ENCODE measurements at places on chromosomes 12 and 14. TPM values are rescaled to one million over a fixed set of nuclear protein-coding genes. Genes with fewer than 3 reads are reported as not detected.

The RERG gene
- 6.4 TPM for polyA plus RNA-seq

DNA sequence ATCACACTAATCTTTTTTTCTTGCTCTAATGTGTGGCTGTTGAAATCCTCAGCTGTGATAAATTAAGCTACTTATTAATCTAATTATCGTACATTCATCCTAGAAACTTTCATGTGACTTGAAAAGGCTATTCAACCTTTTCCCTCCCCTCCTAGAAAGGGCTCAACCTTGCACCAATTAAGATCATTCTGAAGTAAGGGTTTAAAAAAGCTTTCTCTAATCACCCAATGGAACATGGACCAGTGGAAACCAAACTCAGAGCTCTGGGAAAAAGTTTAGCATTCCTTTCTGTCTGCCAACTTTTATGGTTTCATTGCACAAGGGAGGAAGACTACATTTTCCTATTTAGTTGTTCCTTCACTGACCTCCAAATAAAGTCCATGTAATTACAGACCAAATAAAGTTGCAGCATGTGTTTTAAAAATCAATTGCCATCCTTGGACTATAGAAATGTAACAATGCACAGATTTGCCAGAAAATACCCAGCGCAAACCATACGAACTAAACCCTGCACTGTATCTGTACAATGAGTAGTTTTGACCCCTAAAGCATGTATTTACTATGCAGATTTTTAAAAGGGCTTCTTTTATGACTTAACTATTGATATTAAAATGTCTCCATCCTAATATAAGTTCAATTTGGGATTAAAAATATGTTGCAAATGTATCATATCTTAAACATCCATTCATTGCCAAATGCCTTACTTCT, 142.6 kb upstream of the OTX2 start:
- H3K4me3 ChIP-seq, result no peak overlapping the region
- no peak for DNase-seq
- H3K4me1 ChIP-seq, result no peaks in the 10 kb centered on the region
- H3K27ac ChIP-seq, result no peak overlapping the region

DNA sequence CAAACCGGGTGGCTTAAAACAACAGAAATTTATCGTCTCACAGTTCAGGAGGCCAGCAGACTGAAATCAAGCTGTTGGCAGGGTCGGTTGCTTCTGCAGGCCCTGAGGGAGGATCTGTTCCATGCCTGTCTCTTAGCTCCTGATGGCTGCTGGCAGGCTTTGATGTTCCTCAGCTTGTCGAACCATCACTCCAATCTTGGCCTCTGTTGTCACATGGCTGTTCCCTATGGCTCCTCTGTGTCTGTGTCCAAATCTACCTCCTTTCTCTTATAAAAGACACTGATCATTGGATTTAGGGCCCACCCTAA, 14.0 kb downstream of the NFATC4 start:
- H3K27ac ChIP-seq, result no peak overlapping the region
- H3K4me3 ChIP-seq, result no peak overlapping the region
- H3K36me3 ChIP-seq, result no peaks in the 10 kb centered on the region
- H3K4me1 ChIP-seq, result no peaks in the 10 kb centered on the region
- H3K27me3 ChIP-seq, result no peaks in the 10 kb centered on the region

DNA sequence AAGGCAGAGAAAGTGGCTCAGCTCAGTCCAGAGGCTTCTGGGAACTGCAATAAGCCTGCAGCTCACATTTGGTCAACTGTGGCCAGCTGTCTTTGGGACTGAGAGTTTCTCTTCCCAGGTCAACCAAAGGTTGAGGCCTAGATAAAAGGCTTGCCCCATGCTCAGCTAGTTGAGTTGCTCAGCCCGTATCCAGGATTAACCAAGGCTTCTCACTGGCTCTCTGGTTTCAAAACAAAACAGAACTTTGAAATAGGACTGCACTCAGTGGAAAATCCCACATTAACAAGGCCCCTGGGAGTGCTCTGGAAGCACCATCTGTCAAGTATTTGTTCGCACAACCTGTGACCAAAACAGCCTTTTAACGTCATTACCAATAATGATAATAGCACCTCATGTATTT, 40.3 kb upstream of the NUAK1 start:
- H3K4me3 ChIP-seq, result no peak overlapping the region
- no peaks in the 10 kb centered on the region for H3K36me3 ChIP-seq
- no peak overlapping the region for H3K27ac ChIP-seq
- no peak for DNase-seq

DNA sequence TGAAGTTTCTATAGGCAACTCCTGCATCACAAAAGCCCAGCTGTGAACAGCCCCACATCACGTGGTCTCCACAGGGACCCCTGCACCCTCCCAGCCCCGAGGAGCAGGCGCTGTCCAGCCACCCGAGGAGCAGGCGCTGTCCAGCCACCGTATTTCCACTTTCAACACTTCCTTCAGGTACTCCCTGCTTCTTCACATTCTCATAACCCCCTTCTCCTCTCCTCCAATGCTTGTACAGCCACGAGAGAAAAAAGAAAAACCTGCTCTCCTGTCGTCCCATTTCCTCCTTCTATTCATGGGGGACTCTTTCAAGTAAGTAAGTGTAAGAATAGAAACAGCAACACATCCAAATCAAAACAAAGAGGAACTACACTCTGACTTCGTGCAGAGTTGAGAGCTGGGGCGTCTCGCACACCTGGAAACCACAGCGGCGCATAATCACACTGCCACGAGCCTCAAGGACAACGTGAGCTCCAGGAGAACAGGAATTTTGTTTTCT, 11.9 kb downstream of the CDC42BPB start:
- H3K27ac ChIP-seq, result no peak overlapping the region
- DNase-seq, result peak; percentile 34
- H3K4me1 ChIP-seq, result peaks cover 3% of the 10 kb centered on the region
- H3K4me3 ChIP-seq, result no peak overlapping the region
- no peaks in the 10 kb centered on the region for H3K36me3 ChIP-seq

GRCh38 chr12:23169696-23170013, 544.7 kb downstream of the ETNK1 start:
- no peak overlapping the region for H3K27ac ChIP-seq
- H3K27me3 ChIP-seq, result no peaks in the 10 kb centered on the region
- DNase-seq, result no peak
- no peak overlapping the region for H3K4me3 ChIP-seq
- H3K4me1 ChIP-seq, result no peaks in the 10 kb centered on the region
- no peaks in the 10 kb centered on the region for H3K36me3 ChIP-seq

DNA sequence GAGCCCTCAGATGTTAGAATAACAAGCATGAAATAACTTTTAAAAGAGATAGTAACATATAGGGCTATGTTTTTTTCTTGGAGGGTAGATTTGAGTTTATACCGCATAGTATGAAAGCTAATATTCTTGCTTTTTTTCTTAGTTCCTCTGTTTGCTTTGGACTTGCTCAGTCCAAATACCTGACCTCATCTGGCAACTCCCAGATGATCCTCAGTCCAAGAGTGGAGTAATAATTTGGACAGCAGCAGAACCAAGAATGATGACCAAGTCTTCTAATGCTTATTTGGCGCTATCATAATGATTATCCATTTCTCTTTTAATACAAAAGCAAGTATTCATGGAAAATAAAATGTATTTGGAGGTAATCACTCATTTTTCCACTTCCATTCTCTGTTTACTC, 45.6 kb downstream of the GUCY2C start:
- no peak overlapping the region for H3K4me3 ChIP-seq
- H3K27me3 ChIP-seq, result no peaks in the 10 kb centered on the region
- no peaks in the 10 kb centered on the region for H3K36me3 ChIP-seq
- no peak for DNase-seq
- no peaks in the 10 kb centered on the region for H3K4me1 ChIP-seq

The PTPRO gene
- 2.7 TPM for polyA plus RNA-seq

- H3K27me3 ChIP-seq, result no peaks in the 10 kb centered on the region
- H3K36me3 ChIP-seq, result no peaks in the 10 kb centered on the region
- no peak overlapping the region for H3K4me3 ChIP-seq
These were observed 160.8 kb upstream of the ALG10B start for GRCh38 chr12:38155526-38156496.

DNA sequence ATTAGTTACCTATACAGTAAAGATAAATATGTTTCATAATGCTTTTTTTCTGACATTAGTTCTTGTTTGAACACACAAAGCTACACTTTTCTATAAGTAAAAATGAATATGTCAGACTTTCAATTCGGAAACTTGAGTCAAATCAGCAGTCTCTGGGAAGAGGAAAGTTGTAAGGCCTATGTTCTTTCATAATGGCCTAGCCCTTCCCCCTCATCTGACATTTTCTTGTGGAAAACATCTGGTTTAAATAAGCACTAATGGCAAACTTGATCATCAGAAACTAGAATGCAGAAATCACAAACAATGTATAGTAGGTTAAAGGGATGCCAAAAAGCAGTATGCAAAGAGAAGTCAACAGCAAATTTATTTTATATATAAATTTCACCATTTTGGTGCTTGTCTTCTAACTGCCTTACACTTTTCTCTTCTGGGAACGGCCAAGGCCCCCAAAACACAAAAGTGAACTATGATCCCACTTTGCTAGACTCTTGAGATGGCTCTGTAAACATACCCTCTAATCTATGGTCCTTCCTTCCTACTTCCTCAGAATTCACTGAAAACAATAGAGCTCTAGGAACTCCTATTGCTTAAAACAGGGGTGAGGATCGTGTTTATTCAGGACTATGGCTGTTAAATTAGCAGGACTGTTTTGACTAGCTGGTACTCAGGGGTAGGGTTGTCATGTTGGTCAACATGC, 444.1 kb downstream of the RAD51B start:
- H3K4me1 ChIP-seq, result peaks cover 67% of the 10 kb centered on the region
- H3K27ac ChIP-seq, result no peak overlapping the region
- no peaks in the 10 kb centered on the region for H3K27me3 ChIP-seq
- H3K36me3 ChIP-seq, result no peaks in the 10 kb centered on the region
- H3K4me3 ChIP-seq, result no peak overlapping the region
- peak; percentile 95 for DNase-seq

GRCh38 chr14:38549564-38549963, 293.7 kb upstream of the CLEC14A start:
- H3K36me3 ChIP-seq, result no peaks in the 10 kb centered on the region
- H3K27me3 ChIP-seq, result no peaks in the 10 kb centered on the region
- H3K27ac ChIP-seq, result no peak overlapping the region
- no peak overlapping the region for H3K4me3 ChIP-seq
- H3K4me1 ChIP-seq, result no peaks in the 10 kb centered on the region

The TAS2R9 gene
- not detected for polyA plus RNA-seq

- no peak for DNase-seq
- H3K27ac ChIP-seq, result no peak overlapping the region
- no peaks in the 10 kb centered on the region for H3K27me3 ChIP-seq
- peaks cover 6% of the 10 kb centered on the region for H3K36me3 ChIP-seq
These were observed 31.5 kb downstream of the HSP90AA1 start for GRCh38 chr14:102055181-102055901.

- no peak overlapping the region for H3K27ac ChIP-seq
- no peaks in the 10 kb centered on the region for H3K4me1 ChIP-seq
- H3K4me3 ChIP-seq, result no peak overlapping the region
- no peak for DNase-seq
- H3K27me3 ChIP-seq, result no peaks in the 10 kb centered on the region
These were observed 773.2 kb upstream of the ALG10B start for GRCh38 chr12:37543131-37543965.

- H3K4me3 ChIP-seq, result no peak overlapping the region
- no peak for DNase-seq
- H3K36me3 ChIP-seq, result no peaks in the 10 kb centered on the region
- no peaks in the 10 kb centered on the region for H3K4me1 ChIP-seq
These were observed 151.0 kb upstream of the NAV3 start for GRCh38 chr12:77679686-77680085.

The KERA gene
- not detected for polyA plus RNA-seq

GRCh38 chr14:104563742-104564615, 15.6 kb upstream of the C14orf180 start:
- peaks cover 4% of the 10 kb centered on the region for H3K27me3 ChIP-seq
- no peaks in the 10 kb centered on the region for H3K4me1 ChIP-seq
- no peaks in the 10 kb centered on the region for H3K36me3 ChIP-seq

- no peak for DNase-seq
- no peaks in the 10 kb centered on the region for H3K36me3 ChIP-seq
- H3K4me1 ChIP-seq, result peaks cover 1% of the 10 kb centered on the region
- H3K4me3 ChIP-seq, result no peak overlapping the region
- no peaks in the 10 kb centered on the region for H3K27me3 ChIP-seq
These were observed 67.4 kb downstream of the PHLDA1 start for GRCh38 chr12:75964150-75964549.

GRCh38 chr12:14878488-14878887, 7.2 kb downstream of the MGP start:
- no peak for DNase-seq
- H3K27me3 ChIP-seq, result no peaks in the 10 kb centered on the region
- no peaks in the 10 kb centered on the region for H3K4me1 ChIP-seq
- H3K36me3 ChIP-seq, result no peaks in the 10 kb centered on the region
- no peak overlapping the region for H3K4me3 ChIP-seq

DNA sequence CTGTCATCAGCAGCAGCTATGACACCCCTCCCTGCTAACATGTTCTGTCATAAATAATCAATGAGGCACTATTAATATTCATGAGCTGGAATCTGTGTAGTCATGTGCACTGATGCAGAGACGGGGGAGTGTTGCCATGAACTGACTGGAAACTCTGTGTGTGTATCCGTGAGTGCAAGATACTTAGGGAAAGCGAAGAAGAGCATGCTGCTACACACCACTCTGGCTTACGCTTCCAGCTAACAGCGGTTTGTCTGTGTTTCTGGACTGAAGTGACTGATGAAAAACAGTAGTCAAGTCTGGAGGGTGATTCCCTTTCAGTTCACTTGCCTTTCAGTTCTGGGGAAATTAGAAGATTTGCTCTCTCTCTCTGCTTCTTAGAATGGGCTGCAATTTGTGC, 249.4 kb downstream of the PDZRN4 start:
- no peak for DNase-seq

- peak overlapping the region; percentile 17 for H3K27ac ChIP-seq
- DNase-seq, result no peak
- no peaks in the 10 kb centered on the region for H3K27me3 ChIP-seq
- H3K4me3 ChIP-seq, result no peak overlapping the region
- H3K4me1 ChIP-seq, result peaks cover 27% of the 10 kb centered on the region
These were observed 10.3 kb downstream of the KCTD10 start for GRCh38 chr12:109466821-109467220.

- H3K4me3 ChIP-seq, result no peak overlapping the region
- H3K36me3 ChIP-seq, result no peaks in the 10 kb centered on the region
- no peak overlapping the region for H3K27ac ChIP-seq
These were observed 39.8 kb upstream of the NELL2 start for GRCh38 chr12:44915958-44916357.

GRCh38 chr14:89418452-89418851, 1.4 kb upstream of the FOXN3 start:
- no peaks in the 10 kb centered on the region for H3K36me3 ChIP-seq
- no peak for DNase-seq

The NID2 gene
- 6.0 TPM for polyA plus RNA-seq

- no peaks in the 10 kb centered on the region for H3K27me3 ChIP-seq
- DNase-seq, result peak; percentile 57
- H3K4me1 ChIP-seq, result peaks cover 24% of the 10 kb centered on the region
- H3K36me3 ChIP-seq, result peaks cover 3% of the 10 kb centered on the region
- H3K27ac ChIP-seq, result peak overlapping the region; percentile 93
- H3K4me3 ChIP-seq, result peak overlapping the region; percentile 79
These were observed 1.2 kb downstream of the DYRK2 start for GRCh38 chr12:67649570-67650387.
